ENCODE measurements at places on chromosomes 11 and 22.

DNA sequence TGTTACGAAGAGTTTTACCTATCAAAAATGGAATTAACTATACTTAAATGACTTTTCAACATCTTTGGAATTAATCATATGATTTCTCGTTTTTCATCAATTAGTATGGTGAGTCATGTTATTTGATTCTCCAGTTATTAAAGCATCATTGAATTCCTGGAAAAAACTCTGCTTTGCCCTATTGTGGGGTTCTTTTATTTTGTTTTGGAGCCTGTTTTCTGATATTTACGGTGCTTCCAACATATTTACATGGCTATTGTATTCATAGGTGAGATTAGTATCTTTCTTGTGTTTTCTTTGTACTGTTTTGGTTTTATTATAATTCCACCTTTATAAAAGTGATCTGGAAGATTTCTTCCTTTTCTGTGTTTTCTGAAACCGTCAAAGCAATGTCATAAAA lies 902.7 kb downstream of the TBC1D22A start:
- DNase-seq, result no peak

- no peak for DNase-seq
These were observed 187.6 kb downstream of the TENM4 start for GRCh38 chr11:79253280-79253679.

DNA sequence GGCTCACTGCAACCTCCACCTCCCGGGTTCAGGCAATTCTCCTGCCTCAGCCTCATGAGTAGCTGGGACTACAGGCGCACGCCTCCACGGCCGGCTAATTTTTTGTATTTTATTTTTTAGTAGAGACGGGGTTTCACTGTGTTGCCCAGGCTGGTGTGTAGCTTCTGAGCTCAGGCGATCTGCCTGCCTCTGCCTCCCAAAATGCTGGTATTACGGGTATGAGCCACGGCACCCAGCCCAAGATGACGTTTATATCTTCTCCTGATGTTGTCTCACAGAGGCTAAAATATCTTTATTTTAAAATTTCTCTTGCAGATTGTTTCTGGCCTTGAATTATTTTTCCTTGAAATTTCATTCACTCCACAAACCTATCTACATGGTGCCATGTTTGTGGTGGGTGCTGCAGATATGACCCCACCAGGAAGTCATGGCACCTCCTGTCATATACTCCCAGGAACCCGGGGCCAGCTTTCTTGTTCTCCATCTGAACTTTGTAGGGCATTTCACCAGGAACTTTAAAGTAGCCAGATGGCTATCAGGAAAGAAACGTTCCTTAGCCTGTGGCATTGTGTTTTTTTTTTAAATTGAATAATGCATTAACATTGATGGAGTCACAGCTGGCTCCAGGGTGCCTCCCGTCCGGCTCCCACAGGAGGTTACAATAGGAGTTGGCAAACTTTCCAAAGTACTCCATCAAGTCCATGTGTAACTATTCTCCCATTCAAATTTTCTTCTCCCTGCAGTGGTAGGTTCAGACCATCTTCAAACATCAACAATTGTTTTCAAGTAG lies 42.0 kb upstream of the LIPT2 start:
- no peak for DNase-seq

GRCh38 chr11:86041975-86042378 lies 26.9 kb downstream of the PICALM start:
- peak; percentile 8 for DNase-seq

- no peak for DNase-seq
These were observed 3.3 kb downstream of the TCN2 start for GRCh38 chr22:30610299-30610698.

GRCh38 chr11:108543316-108543964 lies 45.3 kb upstream of the POGLUT3 start:
- DNase-seq, result no peak

DNA sequence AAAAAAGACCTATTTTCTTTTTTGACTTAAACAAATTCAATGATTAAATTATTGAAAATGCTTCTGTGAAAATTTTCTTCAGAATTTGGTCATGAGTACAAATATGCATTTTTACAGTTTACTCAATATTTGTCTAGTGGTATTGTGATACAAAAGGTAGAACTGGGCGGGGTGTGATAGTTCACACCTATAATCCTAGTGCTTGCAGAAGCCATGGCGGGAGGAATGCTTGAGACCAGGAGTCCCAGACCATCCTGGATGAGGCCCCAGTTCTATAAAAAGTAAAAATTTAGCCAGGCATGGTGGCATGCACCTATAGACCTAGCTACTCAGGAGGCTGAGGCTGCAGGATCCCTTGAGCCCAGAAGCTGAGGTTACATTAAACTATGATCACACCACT lies 90.6 kb downstream of the ARHGAP42 start:
- DNase-seq, result no peak

- no peak for DNase-seq
These were observed 27.7 kb downstream of the LRRC74B start for GRCh38 chr22:21073482-21073881.

DNA sequence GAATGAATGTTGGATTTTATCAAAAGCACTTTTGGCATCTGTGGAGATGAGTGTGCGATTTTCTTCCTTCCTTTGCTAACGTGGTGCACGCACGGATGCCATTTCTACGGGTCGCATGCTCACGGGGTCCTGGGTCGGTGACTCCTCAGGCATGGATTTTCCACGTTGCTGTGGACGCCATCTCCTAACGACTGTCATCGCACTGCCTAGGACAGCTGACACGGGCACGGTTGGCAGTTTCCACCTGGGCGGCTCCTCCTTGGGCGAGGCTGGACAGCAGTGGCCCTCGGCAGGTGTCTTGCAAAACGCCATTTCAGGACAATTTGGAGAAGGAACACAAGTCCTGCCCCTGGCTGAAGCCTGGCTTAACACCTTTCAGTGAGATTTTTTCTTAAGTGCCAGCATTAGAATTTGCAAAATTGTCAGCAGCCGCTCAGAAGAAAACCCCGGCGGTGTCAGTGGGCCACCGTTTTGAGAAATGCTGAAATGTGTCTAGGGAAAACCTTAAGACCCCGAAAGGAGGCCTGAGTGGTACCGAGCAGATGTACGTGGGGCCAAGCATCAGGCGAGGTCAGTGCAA lies 34.7 kb upstream of the TOLLIP start:
- no peak for DNase-seq

DNA sequence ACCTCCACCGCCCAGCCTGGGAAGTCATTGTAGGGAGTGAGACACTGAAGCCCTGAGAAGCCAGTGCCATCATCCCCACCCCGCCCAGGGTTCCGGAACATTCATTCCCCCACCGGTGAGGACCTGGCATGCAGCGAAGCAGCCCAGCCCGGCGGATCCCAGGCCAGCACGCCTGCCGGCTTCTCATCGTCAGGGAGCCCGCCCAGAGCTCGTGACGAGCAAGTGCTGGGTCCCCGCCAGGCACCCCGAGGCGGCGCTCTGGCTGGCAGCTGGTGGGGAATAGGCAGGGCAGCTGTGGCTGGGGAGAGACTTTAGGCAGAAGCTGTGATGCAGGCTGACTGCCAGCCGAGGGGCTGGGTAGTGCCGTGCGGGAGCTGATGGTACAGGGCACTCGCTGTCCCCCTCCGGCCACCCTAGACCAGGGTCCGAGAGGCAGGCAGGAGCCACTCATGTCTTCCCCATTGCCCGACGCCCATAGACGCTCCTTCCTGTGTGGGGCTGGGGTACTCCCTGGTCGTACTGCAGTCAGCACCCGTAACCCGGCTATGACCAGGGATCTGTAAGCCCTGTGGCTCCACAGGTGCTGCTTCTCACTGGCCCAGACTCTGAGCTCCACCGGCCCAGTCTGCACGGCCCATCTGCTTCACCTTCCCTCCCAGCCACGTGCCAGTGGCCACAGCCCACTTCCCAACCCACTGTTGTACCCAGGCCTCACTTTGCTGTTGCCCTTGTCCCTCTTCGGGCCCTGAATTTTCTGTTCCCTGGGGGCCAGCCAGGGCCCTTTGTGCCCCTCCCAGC lies 24.5 kb upstream of the CABP7 start:
- no peak for DNase-seq

DNA sequence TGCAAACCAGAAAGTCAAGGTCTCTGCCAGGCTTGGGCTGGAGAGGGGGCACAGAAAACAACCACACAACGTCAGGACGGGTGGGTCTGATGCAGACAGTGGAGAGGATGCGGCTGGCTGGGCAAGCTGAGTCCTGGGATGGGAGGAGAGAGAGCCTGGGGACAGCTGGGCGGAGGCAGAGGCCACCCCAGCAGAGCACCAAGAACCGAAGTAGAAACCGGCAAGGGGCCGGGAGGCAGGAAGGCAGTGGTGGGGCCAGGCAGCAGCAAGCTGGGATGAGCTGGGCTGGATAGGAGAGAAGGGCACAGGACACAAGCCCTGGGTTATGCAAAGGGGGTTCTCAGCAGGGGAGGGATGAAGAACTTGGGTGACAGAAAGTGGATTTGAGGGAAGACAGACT lies 188.2 kb downstream of the SHANK2 start:
- DNase-seq, result no peak

DNA sequence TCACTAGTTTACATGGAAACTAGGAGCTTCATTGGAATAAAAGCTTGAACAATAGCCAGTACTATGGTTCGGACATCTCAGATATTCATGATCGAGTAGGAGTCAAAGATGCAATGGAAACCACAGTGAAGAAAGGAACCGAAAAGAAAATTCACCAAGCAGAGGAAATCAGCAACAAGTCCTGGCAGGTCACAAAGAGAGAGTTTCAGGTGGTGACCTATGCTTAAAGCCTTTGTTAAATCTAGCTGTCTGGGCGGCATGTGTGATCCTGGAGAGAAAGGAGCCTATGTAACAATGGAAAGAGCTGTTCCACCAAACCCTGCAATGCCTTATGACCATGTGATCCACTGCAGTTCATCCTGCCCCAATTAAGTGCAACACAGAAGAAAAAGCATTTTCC lies 68.9 kb upstream of the POU2AF2 start:
- no peak for DNase-seq

GRCh38 chr11:10803676-10804075 lies 5.0 kb downstream of the EIF4G2 start:
- DNase-seq, result no peak

- no peak for DNase-seq
These were observed 25.4 kb upstream of the CABP2 start for GRCh38 chr11:67548555-67549110.

GRCh38 chr22:22605074-22605404 lies 39.4 kb upstream of the GGTLC2 start:
- no peak for DNase-seq

- DNase-seq, result no peak
These were observed 15.2 kb upstream of the MTMR2 start for GRCh38 chr11:95939091-95939490.

- no peak for DNase-seq
These were observed 292.3 kb upstream of the FAT3 start for GRCh38 chr11:91932151-91932821.

GRCh38 chr22:44848296-44848741 lies 95.9 kb downstream of the ARHGAP8 start:
- DNase-seq, result no peak

- no peak for DNase-seq
These were observed 30.0 kb downstream of the PARVG start for GRCh38 chr22:44210722-44211121.

GRCh38 chr11:121887569-121887968 lies 228.4 kb downstream of the BLID start:
- no peak for DNase-seq

GRCh38 chr22:23781511-23782183 lies 5.1 kb upstream of the SMARCB1 start:
- DNase-seq, result no peak

- DNase-seq, result no peak
These were observed 6.0 kb downstream of the ACO2 start for GRCh38 chr22:41474872-41475451.

- no peak for DNase-seq
These were observed 2.9 kb downstream of the MRGPRX3 start for GRCh38 chr11:18135308-18135707.

DNA sequence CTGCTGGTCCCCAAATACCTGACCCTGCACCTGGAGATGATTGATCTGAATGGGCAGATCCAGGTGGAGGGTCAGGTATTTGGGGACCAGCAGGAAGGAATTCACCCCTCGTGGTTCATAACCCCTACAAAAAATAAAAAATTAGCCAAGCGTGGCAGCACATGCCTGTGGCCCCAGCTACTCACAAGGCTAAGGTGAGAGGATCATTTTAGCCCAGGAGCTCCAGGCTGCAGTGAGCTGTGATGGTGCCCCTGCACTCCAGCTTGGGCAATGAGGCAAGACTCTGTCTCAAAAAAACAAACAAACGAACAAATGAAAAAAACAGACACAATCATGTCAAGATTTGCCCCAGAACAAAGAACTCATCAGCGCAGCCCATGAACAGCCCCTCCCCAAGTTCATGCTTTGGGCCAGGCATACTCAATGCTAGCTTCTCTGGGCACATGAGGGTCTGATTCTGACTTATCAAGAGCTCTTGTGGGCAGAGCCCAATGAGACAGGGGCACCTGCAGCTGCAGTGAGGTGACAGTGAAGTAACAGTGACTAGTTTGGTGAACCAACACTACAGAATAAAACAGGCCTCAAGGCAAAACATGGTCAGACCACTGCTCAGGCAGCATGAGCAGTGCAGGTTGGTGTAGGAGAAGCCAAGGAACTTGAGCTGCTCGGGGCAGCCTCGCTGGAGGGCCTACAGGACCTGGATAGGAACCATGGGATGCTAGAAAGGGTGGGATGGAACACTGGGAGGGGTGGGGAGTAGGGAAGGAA lies 10.2 kb upstream of the FCHSD2 start:
- DNase-seq, result no peak

- no peak for DNase-seq
These were observed 7.3 kb upstream of the TP53AIP1 start for GRCh38 chr11:128949791-128950454.

DNA sequence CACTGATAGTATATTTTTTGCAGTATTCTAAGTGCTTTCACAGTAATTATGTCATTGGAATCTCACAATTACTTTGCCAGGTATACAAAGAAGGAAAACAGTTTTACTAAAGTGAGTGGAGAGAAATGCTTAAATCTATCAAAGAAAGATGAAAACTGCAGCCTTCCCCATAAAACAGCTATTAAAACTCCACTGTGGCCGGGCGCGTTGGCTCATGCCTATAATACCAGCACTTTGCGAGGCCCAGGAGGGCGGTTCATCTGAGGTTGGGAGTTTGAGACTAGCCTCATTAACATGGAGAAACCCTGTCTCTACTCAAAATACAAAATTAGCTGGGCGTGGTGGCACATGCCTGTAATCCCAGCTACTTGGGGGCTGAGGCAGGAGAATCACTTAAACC lies 19.1 kb downstream of the OR51E1 start:
- DNase-seq, result no peak

GRCh38 chr22:44575381-44576268 lies 77.6 kb upstream of the RTL6 start:
- no peak for DNase-seq

GRCh38 chr11:22626573-22627239 lies 1.1 kb upstream of the FANCF start:
- no peak for DNase-seq

Measured in SIG-M5 (cell line).